ENCODE measurements at places on chromosomes 3 and 15.

- no peak for DNase-seq
These were observed 46.9 kb upstream of the COL6A6 start for GRCh38 chr3:130470126-130470525.

DNA sequence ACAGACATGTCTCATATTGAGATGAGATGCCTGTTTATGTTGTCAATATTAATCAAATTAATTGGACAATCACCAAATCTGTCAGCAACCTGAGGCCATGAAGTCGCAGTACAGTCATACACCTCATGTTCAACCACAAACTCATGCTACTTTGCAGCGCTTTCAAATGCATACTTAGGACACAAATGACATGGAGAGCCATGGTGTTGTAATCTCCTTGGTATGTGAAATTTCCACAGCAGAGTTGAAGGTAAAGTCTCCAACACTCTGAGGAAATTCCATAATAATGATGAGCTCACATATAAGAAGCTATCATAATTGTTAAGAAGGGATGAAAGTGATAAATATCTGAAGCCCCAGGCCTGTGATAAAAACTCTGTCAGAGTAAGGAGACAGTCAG lies 873.9 kb downstream of the MCTP2 start:
- no peak for DNase-seq

GRCh38 chr3:187207624-187208023 lies 10.3 kb downstream of the RTP1 start:
- no peak for DNase-seq

GRCh38 chr3:107082527-107082926 lies 294.7 kb upstream of the CCDC54 start:
- DNase-seq = no peak

DNA sequence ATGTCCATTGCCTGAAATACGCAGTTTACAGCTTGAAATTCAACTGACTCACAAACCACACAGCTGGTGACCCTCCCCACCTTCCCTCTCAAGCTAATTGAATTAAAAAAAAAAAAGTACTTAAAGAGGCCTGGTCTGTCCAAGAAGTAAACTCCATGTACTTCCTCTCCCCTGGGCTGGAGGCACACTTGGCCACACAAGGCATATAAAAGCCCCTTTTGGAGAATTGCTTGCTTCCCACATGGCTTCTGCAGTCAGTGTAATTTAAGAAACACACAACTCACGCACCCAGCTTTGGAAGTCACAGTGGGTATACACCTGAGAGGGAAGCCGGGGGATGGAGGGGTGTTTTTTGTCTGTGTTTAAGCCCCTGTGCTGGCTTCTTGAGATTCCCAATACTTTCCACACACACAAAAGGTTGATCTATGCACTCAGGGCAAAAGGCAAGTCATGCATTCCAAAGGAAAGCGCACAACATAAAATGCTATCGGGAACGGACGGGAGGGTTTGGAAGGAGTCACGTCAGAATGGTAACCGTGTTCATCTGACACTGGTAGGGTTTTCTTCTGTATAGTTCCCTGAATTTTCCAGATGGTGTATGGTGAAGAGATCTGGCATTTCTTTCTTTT lies 106.6 kb upstream of the ALDH1A3 start:
- DNase-seq = no peak

GRCh38 chr3:61162965-61163364 lies 88.3 kb downstream of the FHIT start:
- no peak for DNase-seq

DNA sequence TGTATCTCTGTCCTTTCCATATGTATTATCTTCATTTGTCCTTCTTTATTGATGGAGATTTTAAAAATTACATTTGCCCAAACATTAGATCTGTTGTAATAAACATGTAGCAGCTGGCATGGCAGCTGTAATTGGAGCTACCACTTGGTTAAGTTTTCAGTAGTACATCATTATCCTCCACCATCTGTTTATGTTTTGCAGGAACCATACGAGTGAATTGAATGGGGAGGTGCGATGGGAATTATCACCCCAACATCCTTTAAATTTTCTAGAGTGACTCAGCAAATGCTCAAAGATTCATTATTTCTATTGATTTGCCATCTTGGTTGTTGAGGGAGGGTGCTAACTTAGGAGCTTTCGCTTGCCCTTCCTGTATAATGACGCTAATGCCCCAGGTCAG lies 32.6 kb upstream of the NOX5 start:
- DNase-seq = no peak

- DNase-seq = no peak
These were observed 61.9 kb upstream of the PHLDB2 start for GRCh38 chr3:111797171-111797615.

- DNase-seq = no peak
These were observed 18.5 kb downstream of the RPL32 start for GRCh38 chr3:12822725-12823373.

- no peak for DNase-seq
These were observed 530.2 kb downstream of the NR2F2 start for GRCh38 chr15:96860741-96861140.

DNA sequence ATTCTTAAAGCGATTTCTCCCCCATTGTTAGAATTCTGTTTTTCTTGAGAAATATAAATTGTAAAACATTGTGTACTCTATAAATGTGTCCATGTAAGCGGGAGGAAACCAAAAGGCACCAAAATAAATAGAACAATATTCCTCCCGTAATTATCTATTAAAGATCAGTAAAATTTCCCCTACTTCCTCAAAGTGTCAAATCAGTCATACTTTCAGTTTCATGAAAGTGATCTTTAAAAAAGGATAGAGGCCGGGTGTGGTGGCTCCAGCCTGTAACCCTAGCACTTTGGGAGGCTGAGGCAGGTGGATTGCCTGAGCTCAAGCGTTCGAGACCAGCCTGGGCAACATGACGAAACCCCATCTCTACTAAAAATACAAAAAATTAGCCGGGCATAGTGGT lies 278.9 kb downstream of the MECOM start:
- no peak for DNase-seq

Data from hindlimb muscle (tissue), 1 donor.